ENCODE measurements at places on chromosomes 1 and 21.

GRCh38 chr1:159753386-159753785 is 27.4 kb upstream of the DUSP23 start:
- no peak for DNase-seq

DNA sequence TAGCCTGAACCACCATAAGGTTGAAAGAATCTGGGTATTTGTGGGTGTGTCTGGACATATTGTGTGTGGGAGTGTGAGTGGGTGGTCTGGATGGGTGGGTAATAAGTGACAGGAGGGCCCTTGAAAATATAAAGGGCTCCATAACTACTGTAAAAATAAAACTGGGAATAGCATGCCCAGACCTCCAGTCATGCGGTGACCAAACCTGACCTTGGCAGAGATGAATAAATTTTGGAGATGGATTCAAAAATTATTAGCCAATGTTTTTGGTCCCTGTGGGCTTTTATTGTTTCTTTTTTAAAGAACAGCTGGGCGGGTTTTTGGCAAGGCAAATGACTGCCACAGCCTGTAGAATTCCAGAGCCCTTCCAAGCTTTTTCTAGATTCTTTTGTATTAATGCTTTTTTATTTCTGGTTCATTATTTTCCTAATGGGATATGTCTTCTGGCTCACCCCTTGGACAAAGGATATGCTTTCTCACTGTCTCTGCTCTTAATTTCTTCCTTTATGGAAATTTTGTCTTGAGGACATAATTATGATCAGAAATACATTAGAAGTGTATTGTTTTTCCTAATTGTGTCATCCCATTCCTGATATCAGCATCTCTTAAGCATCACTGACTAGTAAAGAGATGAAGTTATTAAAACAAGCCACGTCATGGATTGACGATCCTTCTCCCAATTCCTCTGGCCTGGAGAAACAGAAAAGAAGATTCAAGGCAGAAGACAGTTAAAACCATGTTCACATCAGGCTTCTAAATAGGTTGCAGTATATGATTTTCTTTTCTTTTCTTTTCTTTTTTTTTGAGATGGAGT is 69.5 kb downstream of the NTMT2 start:
- DNase-seq, result no peak

DNA sequence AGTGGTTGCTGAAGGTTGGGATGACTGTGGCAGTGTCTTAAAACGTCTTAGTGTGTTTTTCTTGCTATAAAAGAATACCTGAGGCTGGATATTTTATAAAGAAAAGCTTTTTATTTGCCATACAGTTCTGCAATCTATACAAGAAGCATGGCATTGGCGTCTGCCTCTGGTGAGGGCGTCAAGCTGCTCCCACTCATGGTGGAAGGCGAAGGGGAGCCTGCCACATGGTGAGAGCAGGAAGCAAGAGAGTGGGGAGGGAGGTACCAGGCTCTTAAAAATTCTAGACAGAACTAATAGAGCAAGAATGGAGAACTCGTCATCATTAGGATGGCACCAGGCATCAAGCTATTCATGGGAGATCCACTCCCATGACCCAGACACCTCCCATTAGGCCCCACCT is 140.5 kb downstream of the CACNA1E start:
- DNase-seq, result no peak

DNA sequence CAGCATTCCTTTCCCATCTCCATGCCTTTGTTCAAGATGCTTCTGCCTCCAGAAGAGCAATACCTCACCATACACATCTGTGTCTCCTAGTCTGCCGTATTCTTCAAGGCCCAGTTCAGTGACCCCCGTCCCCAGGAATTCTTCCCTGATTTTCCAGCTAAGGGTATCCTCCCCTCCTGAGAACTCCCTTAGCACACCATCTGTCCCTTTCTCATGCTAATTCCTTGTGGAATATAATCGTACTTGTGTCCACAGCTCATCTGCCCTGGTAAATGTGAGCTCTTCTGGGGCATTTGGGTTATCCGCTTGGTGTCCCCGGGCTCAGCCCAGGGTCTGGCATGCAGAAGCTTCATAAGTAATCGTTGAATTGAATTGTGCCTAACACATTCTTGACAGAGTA is 40.9 kb downstream of the BEND5 start:
- no peak for DNase-seq

DNA sequence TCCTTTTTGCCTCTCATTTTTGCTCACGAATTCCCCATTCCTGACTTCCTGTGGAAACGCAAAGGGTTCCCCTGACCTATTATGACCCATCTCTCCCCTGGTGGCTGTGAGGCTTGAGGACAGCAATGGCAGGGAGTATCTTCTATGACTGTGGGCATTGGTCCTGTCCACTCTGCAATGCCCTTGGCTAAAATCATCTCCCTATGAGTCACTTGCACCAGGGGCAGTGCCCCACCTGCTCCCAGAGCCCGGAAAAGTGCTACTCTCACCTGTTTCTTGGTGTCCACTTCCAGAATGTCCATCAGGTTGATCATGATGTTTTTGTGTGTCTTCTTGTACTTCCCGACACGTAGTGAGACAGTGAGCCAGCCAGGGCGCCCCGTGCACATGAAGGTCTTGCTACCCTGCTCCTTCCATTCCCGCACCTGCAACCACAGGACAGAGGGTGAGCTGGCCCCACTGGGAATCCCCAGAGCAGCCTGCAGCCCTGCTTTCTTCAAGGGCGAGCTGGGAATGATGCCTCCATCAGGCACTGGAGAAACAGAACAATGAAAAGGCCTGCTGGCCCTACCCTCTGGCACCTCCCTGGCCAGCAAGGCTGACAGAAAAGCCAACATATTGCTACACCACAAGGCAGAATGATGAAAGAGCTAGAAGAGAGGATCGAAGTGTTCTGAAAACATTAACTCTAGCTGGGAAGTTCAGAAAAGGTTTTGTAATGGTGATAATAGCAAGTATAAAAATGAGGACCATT is 3.5 kb downstream of the DHCR24 start:
- no peak for DNase-seq

GRCh38 chr1:229254910-229255541 is 15.9 kb upstream of the RAB4A start:
- DNase-seq, result no peak

GRCh38 chr1:72891976-72892375 is 609.6 kb upstream of the NEGR1 start:
- no peak for DNase-seq

- DNase-seq, result no peak
These were observed 18.9 kb downstream of the LDLRAP1 start for GRCh38 chr1:25562101-25562927.

DNA sequence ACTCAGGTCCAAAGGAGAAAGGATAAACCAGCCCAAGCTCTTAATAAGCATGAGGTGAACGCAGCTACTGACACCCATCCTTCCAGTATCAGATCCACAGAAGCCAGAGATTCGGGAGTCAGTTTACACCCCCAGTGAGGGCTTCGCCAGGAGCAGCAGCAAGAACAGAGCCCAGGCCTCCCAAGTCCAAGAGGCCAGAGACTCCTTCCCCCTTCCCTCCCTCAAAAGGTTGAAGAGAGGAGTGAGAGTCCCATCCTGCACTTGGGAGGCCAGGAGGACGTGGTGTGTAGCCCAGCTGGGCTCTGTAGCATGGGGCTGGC is 72.8 kb downstream of the MRPL37 start:
- no peak for DNase-seq

DNA sequence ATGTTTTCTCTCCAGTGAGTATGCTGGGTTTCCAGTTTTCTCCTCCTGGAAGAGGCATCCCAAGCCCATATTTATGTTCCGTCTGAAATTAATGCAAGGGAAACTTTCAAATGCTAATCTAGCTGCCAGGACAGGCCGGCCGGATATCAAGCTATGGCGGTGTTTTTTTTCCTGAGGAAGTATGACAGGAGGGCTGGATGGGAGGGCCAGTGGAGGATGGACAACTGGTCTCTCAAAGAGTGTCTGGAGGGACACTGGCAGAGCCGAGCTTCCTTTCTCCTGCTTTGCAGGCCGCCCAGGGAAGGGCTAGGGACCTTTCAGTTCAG is 212.7 kb downstream of the TRABD2B start:
- no peak for DNase-seq

- no peak for DNase-seq
These were observed 89.9 kb downstream of the CD247 start for GRCh38 chr1:167428395-167428794.

GRCh38 chr1:30616759-30617158 is 106.6 kb downstream of the MATN1 start:
- no peak for DNase-seq

- DNase-seq, result no peak
These were observed 40.0 kb downstream of the MEF2D start for GRCh38 chr1:156460525-156460924.

DNA sequence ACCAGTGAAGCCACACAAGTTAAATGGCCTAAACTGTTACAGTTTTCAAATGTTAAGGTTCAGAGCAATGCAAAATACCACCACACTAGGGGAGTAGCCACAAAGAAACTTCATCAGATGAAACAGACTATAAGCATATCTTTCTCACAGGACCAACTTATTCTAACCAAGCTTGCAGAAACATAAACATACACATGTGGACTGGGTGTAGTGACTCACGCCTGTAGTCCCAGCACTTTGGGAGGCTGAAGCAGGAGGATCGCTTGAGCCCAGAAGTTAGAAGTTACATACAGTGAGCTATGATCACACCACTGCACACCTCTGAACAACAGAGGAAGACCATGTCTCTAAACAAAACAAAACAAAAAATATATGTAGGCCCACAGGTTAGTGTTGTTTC is 17.3 kb downstream of the WDR47 start:
- no peak for DNase-seq

GRCh38 chr1:154557939-154558719 is at the start of gene UBE2Q1:
Gene UBE2Q1 (minus strand): TSS chr1:154558662. CDS start chr1:154558553, 109 bp downstream.
- no peak for DNase-seq

DNA sequence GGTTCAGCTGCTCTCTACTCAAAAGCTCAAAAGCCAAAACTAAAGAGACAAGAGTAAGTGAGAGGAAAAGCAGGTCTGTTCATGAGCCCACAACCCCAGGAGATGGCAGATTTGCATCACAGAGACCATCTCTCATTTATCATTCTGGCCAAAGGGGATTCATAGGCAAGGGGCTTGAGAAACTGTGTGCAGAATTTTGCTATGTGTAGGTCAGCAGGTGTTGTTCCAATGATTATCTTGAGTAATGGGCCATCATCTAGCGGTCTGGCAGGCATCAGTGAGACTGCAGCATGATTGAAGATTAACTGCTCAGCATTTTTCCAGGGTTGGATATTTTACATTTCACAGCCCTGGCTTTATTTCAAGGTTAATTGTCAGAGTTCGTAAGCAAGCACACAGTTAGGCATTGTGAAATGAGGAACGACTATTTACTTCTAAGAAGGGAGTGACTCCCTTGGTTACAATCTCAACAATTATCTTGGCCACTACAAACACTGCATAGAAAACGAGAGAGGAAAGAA is 1204.6 kb upstream of the TMPRSS15 start:
- DNase-seq, result no peak

GRCh38 chr1:171530676-171531075 is 45.3 kb downstream of the PRRC2C start:
- DNase-seq, result no peak

DNA sequence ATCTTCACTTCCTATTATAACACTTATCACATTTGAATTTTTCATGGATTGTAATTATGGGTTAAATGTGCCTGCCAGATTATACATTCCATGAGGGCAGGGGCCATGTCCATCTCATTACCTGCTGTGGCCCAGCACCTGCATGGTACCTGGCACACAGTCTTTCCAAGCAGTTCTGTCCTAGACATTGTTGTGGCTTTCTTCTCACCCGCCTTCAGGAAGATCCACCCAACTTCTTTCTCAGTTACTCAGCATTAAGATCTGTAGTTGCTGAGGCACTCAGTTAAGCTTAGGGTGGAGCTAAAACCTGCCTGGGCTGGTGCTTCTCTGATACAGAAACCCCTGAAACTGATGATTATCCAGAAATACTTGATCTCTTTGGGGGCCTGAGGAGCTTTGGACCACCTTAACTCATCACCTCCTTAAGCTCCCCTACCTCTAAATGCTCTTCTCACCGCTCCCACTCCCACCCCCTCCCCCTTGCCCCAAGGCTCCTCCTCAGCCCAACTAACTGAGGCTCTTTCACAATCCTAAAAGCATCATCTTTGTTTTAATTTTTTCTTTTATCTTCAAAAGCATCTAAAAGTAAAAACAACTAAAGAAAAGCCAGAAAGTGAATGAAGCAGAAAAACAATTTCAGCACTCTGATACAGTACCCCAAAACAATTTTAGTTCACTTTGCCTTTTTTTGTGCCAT is 190.6 kb downstream of the FGGY start:
- no peak for DNase-seq

- DNase-seq, result no peak
These were observed 97.1 kb upstream of the CACYBP start for GRCh38 chr1:174902531-174903099.

GRCh38 chr1:86992861-86993260 is 78.4 kb downstream of the HS2ST1 start:
- DNase-seq, result no peak

DNA sequence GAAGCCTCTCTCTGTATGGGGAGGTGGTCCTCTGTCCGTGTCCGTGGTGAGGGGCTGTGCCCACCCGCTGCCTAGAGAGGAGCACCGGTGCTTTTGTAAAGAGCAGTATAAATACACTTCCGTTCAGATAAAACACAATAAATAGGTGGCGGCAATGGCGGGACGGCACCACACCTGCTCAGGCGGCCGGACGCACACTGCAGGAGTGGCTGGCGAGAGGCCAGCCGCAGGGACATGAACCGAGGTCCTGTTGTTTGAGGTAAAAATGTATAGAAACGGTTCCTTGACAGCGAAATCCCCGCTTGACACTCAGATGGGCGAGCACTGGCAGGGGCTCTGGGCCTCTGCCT is 40.8 kb downstream of the KRTAP10-1 start:
- peak; percentile 16 for DNase-seq

- DNase-seq, result no peak
These were observed 56.6 kb downstream of the FMN2 start for GRCh38 chr1:240148333-240148732.

DNA sequence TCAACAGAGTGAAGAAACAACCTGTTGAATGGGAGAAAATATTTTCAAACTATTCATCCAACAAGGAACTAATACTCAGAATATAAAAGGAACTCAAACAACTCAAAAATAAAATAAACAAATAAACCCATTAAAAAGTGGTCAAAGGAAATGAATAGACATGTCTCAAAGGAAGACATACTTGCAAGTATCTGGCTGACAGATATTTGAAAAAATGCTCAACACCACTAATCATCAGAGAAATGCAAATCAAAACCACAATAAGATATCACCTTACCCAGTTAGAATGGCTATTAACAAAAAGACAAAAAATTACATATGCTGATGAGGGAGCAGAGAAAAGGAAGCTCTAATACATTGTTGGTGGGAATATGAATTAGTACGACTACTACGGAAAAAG is 38.2 kb downstream of the TNFSF4 start:
- no peak for DNase-seq

DNA sequence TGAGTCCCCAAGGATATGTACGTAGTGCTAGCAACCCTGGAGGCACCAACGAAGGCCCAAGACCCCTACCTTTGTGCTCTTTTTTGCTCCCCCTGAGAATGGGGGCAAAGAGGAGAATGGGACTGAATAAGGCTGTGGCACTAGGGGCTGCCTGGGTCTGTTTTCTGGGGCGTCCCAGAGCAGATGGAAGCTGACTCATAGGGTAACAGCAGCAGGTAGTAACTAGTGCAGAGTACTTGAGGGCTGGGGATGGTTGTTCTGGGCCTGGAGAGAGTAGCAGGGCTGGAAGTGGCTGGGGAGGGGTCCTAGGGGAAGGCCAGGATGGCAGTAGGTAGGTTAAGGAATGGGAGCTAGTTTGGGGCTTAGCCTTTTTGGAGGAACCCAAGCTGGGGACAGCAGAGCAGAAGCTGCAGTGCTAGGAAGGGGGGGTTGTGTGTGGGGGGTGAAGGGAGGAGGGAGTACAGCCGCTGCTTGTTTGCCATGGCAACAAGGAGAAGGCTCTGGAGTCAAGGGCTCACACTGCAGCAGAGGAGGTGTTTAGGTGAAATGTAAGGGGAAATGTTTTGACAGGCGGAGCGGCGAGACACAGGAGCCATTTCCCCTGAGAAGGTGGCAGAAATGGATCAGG is 1.8 kb downstream of the NCDN start:
- DNase-seq, result no peak
